Caki2 (cell line): ENCODE measurements at places on chromosomes 6 and 20.

DNA sequence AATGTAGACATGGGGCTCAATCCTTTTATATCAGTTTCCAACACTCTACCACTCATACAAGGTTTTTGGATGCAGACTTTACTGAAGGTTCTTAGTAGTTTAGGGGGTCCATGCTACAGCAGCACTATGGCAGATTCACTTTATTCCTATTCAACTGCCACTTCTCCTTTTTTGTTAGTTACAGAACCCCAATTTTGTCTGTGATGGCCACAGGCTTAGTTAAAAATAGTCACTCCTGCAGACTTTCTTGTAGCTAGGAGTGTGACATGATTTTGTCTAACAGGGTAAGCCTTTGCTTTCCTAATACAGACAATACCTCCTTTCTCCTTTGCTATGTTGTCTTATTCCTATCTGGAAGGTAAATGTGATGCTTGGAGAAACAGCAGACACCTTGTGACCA lies 90.0 kb upstream of the SLC24A3 start:
- DNase-seq, result no peak

DNA sequence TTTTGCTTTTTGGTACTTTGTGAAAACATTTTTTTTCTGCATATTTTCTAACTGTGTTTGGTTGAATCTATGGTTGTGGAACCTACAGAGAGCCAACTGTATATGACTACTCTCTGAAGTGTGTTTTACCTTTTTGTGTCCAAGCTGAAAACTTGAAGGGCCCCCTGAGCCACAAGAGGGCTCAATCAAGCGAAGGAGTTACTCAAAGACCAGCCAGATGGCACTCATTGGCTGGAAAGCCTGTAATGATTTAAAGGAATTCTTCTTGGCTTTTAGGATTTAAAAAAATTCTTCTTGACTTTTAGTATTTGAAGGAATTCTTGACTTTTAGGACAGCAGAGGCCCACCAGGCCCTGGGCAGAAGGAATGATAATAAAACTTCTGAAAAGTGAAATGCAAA lies 27.0 kb upstream of the ECI2 start:
- no peak for DNase-seq

DNA sequence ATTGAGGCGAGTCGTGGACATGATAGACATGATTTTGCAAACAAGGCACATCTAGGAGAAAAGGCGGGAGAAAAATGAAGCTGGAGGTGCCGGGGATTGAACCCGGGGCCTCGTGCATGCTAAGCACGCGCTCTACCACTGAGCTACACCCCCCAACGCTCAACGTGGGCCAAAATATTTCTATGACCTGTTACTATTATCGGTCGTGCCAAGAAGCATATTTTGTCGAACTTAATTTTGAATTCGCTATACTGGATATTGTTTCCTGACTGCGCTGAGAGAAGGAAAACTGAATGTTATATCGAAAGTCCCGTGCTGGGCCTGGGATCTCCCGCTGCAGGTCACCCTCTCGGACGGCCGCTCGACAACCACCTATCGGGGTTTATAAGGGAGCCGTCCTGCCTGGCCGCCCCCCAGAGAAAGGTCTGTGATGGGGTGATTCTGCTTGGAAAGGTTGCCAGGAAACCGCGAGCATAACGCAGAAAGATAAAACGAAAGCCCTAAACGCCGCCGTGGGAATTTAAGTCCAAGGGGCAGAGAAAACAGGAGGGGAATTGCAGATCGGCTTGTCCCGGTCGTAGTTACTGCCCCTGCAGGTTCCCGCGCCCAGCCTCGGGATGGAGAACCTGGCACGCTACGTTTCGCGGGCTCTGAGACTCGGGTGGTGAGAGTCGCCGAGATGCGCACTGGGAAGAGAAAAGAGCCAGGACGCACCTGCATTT lies 60.0 kb downstream of the TRIM27 start:
- peak; percentile 90 for DNase-seq

DNA sequence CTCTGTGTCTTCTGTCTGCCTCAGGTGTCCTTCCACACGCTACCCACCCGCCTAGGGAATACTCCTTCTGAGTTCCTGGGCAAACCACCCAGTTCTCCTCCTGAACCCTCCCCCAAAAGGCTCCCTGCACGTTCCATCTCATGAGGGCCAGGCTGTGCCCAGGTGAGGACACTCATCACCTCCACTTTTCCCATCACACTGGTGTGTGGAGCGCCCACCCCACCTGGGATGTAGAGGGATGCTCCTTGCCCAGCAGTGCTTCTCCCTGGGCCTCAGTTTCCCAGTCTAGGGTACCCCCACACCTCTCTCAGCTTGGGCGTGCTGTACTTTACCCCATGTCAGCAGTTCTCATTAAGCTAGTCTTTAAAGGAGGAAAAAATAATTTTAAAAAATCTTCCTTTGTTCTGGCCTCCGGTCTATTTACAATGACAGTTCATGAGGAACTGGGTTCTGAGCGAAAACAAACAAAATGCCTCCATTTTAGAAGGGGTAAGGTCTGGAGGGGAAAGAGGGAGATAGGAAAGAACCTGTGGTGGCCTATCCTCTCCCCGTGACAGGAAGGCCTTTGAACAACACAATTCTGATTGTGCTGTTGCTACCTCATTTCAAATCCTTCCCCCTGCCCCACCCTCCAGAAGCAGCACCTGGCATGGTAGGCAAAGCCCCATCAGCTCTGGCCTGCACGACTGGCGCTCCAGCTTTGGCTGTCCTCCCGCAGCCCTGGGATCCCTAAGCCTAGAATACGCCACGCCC lies 1.7 kb upstream of the C20orf203 start:
- DNase-seq, result no peak

- no peak for DNase-seq
These were observed 5.5 kb downstream of the DYNLT1 start for GRCh38 chr6:158639056-158639455.

DNA sequence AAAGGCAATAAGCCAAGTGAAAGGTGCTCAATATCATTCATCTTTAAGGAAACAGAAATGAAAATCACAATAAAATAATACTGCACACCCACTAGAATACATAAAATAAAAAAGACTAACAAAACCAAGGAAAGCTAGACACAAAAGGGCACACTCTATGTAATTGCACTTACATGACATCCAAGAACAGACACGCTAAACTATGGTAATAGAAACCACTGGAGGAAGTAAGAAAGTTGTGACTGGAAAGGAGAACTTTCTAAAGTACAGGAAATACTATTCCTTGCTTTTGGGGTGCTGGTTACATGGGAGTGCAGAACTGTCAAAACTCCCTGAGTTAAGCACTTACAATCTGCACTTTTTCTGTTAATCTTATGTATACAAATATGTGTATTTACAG lies 253.7 kb upstream of the RUNX2 start:
- DNase-seq, result no peak

GRCh38 chr6:106667022-106667402 lies 37.6 kb downstream of the QRSL1 start:
- DNase-seq, result no peak

- DNase-seq, result no peak
These were observed 44.8 kb upstream of the SLC17A4 start for GRCh38 chr6:25709761-25710160.

- DNase-seq, result peak; percentile 79
These were observed 560.8 kb downstream of the CD109 start for GRCh38 chr6:74256781-74257180.

- peak; percentile 22 for DNase-seq
These were observed 185.2 kb upstream of the TAB2 start for GRCh38 chr6:149132336-149132735.

DNA sequence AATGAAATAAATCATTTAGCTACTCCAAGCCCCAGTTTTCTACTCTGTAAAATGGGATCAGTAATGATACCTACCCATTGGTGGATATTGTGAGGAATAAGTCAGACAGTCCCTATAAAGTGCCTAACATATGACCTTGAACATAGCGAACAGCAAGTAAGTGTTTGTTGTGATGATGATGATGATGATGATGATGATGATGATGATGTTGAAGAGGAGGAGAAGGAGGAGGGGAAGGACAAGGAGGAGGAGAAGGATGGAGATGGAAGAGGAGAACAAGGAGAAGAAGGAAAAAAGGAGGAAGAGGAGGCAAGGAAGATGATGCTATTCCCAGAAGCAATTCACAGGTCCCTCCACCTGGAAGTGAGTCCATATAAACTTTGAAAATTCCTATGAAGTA lies 264.3 kb downstream of the MAFB start:
- DNase-seq, result no peak

DNA sequence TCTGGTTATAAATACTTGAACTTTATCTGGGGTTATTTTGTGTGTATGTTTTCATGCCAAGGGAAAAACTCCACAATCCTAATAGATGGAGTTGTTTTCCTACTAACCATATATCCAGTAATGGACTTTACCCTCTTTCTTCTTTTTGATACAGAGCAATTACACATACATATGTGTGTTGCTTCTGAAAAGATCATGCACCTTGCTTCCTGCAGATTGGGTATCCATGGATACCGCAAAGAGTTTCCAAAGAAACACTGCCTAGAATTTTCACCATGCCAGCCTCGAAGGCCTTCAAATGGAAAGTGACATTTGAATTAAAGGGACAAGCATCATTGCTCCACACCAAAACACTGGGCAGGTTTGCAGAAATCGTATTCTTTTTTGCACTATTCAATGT lies 26.8 kb downstream of the HDDC2 start:
- DNase-seq, result no peak

DNA sequence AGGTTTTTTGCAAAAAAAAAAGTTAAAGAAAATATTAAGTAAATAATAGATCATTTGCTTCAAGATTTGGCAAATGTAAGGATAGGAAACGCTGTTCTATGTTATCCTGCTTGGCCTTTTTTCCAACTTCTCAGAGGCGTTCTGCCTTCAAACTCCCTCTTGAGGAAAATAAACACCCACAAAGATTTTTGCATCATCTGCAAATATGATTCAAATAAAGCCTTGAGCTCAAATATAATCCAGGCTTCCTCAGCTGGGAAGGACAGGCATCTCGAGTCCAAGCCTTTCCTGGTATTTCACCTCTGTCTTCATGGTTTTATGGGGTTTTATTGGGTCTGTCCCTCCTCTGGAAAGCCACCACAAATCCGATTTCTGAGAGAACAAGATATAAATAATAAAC lies 67.7 kb upstream of the PTPN1 start:
- no peak for DNase-seq

- DNase-seq, result no peak
These were observed 248.0 kb upstream of the PRDM1 start for GRCh38 chr6:105838171-105838570.

DNA sequence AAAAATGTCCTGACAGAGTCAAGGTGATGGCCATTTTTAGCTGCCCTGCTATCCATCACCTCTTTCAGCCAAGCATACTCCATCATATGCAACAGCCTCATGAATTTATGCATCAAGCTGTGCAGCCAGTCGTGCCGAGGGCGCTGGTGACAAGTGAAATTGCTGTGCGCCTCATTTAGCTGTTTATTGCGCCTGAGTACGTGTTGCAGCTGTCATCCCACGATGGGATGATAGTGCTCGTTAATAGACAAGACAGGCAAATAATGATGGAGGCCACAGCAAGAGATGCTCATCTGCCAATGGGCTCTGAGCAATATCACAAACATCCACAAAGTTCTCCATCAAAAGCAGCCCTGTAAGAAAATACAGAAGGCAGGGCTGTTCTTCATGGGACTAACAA lies 562.3 kb upstream of the POU3F2 start:
- no peak for DNase-seq

- DNase-seq, result no peak
These were observed 73.4 kb downstream of the SRC start for GRCh38 chr20:37419307-37419706.

DNA sequence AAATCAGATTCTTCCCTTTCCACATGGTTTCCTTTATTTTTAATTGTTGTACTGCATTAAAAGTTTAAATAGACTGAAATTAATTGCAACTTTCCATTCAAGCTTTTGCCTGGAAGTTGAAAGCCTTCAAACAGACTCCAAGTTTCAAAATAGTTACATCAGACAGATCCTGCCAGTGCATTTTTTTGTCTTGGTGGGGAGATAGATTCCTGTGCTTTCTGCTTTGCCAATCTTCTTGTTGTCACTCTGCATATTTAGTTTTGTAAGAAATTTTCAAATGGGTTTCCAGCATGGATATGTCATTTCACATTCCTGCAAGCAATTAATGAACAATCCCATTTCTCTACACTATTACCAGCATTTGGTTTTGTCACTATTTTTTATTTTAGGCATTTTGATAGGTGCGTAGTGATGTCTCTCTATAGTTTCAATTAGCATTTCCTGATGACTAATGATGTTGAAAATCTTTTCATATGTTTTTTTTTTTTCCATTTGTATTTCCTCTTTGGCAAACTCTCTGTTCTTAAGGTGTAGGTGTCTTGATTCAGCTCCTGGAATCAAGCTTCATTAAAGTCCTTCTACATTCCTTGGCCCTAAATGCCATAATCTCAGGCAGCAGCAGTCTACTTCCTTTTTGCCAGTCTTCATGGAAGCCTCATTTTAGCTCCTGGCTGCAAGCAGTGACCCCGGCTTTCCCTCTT lies 40.5 kb downstream of the SCP2D1 start:
- DNase-seq, result no peak

GRCh38 chr20:16752901-16753300 lies 4.7 kb downstream of the OTOR start:
- DNase-seq, result no peak

DNA sequence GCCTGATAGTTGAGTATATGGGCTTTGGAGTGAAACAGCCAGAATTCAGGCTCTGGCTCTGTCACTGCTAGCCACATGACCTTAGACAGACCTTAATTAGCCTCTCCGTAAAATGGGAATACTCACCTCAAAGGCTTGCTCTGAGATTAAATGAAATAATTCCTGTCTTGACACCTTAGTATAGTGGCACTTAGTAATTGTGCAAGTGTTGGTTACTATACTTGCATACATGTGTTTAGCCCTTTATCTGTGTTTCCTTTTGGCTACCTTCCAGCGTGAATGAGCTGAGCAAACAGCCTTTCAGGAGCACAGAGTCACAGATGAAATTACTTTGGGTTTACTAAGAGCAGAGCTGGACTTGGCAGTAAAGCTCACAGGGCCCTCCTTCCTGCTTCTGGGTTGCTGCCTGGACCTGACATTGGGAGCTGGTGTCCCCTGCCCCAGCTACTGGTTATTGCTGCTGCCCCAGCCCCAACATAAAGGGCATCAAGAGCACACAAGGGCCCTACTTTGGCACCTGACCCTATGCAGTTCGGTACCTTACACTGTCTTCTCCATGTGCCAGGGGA lies 32.8 kb downstream of the CD164 start:
- DNase-seq, result no peak
